Transverse colon (tissue), 4 donors: ENCODE measurements at places on chromosomes 16 and 17.
A peak's percentile ranks its signal among the peaks of the same experiment; 100 is the strongest.

GRCh38 chr16:14110728-14111251, 39.7 kb downstream of the MRTFB start:
- DNase-seq, result no peak

GRCh38 chr16:21565861-21566669, 33.3 kb upstream of the METTL9 start:
- DNase-seq, result peak; percentile 5

DNA sequence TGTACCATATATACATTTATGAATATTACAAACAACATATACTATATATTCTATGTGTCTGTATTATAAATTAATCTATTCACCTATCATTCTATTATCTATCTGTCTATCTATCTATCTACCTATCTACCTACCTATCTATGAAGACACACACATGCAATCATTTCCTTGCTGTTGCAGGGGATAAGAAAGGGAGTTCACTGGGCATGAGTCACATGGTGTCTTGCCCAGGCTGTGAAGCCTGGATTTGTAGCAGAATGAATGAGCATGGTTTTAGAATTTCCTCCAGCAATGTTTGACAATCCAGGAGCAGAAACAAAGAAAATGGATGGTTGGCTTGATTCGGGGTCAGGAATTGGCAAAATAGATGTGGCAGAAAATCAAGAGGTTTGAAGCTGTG, 23.2 kb upstream of the FAM20A start:
- DNase-seq, result no peak

GRCh38 chr16:71537643-71538042, 11.4 kb downstream of the CHST4 start:
- DNase-seq, result peak; percentile 55

- DNase-seq, result peak; percentile 45
These were observed 2.7 kb downstream of the CBX4 start for GRCh38 chr17:79836510-79836971.

DNA sequence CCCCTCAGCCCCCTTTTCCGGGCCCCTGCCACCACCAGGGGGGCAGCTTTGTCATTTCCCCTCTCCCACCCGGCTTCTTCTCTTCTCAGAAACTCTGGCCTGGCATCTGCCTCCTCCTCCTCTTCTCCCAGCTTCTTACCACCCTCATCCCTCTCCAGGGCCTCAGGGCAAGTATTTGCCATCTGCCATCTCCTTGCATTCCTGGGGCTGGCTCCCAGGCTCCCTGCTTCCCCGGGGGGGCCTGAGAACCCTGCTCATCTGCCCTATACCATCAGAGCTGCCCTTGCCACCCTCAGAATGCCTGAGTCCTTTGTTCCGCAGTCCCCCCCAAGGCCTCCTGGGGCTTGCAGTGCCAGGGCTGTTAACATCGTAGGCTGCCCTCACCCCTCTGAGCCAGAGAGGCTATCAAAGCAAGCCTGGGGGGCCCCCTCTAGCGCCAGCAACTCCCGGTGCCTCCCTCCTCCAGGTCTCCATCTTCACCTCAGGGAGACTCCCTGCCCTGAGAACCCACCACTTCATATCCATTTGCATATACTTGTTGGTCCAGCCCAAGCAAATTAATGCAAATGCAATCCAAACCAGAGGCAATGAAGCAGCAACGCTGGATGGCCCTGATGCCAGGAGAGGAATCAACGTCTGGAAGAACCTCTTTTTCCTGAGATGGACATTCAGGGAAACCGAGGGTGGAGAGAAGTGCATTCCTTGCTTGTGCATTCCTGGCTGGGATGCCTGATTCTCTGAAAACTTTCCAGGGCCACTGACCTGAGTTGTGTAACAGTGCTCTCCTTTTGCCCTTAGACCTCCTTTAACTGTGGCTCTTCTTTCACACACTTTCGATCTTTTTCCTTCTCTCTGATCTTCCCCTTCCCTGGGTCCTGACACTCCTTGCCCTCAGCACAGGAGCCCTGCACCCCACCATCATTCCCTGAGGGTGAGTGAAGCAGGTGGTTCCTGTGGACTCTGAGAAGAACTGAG, 20.7 kb upstream of the SP2 start:
- DNase-seq, result no peak

GRCh38 chr16:81318711-81319110, 3.9 kb downstream of the GAN start:
- no peak for DNase-seq

- DNase-seq, result no peak
These were observed 115.3 kb downstream of the SNX29 start for GRCh38 chr16:12091569-12092543.

DNA sequence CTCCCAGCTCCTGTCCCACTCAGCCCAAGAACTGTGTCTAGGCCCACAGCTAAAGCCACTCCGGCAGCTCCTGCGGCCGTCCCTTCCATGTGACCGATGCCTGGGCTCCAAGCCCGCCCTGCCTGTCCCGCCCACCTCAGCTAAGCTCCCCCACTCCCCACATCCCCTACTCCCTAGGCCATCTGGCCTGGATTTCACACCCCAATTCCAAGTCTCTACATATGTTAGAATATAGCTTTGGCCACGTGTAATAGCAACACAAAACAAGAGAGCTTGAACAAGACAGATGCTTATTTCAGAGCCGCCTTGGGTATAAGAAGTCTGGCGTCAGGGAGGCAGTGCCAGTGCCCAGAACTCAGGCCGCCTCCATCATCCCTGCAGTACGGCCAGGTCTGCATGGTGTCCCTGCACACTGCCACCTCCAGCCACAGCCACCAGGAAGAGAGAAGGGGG, 30.0 kb upstream of the USP22 start:
- no peak for DNase-seq

- DNase-seq, result no peak
These were observed 985 bp upstream of the TMEM107 start for GRCh38 chr17:8176998-8177731.

GRCh38 chr17:68567035-68567434, 34.1 kb downstream of the FAM20A start:
- no peak for DNase-seq

- DNase-seq, result no peak
These were observed 10.9 kb upstream of the PDP2 start for GRCh38 chr16:66869424-66869823.

DNA sequence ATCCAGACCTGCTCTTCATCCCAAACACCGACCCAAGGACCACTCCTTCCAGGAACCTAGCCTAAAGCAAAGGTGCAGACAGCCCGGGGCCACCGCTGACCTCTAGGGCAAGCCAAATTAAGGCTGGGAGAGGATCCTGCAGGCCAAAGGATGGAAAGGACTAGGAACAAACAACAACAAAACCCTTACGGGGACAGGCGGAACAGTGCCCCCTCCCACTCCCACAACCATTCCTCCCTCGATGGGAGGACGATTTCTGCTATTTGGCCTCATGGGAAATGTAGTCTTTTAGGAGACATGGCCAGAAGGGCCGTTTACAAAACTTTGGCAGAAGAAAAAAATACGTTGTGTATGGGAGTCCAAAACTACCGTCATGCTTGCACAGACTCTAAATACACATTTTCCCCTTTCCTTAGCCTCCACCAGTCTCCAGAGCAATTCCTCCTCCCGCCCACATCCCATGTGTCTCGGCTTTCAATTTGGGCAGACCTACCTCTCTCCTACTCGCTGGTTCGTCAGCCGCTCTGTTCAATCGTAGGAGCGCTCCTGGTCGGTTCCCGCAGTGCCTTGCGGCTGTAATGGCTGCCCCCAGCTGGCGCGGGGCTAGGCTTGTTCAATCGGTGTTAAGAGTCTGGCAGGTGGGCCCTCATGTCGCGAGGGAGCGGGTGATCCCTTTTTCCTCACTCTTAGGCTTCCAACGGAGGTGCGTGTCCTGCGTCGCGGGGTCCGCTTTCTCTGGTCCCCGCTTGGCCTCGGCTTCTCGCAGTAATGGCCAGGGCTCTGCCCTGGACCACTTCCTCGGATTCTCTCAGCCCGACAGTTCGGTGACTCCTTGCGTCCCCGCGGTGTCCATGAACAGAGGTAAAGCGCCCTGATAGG, at the start of gene ERAL1:
ERAL1 (plus strand) TSS at position 560 of the 879 bp plus-strand sequence; CDS start at position 579, 19 bp downstream.
- DNase-seq, result peak; percentile 87

DNA sequence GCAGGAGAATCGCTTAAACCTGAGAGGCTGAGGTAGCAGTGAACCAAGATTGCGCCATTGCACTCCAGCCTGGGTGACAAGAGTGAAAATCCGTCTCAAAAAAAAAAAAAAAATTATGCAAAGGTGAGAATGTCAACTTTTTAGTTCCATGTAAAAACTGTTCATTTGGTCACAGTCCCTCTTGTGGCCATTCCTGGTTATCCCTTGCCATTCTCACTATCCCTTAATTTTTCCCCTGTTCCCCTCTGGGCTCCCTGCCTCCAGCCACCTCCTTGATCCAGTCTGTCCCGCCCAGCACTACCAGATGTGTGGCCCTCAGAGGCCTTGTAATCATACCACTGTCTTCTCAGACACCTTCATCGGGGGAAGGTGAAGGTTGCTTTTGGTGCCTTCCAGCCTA, 23.4 kb downstream of the DCAF7 start:
- DNase-seq, result no peak

DNA sequence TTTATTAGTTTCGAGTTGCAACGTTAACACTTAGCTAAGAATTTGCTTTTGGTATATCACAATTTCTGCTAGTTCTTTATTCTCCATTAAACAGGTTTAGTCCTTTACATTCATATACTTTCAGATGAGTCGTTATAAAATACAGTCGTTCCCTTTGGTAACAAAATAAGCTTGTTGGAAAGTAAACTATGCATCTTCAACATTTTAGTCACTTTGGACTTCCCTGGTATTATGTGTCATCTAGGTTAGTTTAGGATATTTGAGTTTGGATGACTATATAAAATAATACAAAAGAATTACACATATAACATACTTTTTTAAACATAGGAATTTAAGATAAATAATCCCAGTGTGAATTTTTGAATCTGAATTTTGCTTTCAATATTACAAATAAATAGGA, 351.5 kb downstream of the BCAS3 start:
- DNase-seq, result no peak

GRCh38 chr16:30041841-30042240, 10.8 kb upstream of the TLCD3B start:
- DNase-seq, result no peak

GRCh38 chr17:66667491-66668030, 167.4 kb upstream of the CACNG5 start:
- no peak for DNase-seq

DNA sequence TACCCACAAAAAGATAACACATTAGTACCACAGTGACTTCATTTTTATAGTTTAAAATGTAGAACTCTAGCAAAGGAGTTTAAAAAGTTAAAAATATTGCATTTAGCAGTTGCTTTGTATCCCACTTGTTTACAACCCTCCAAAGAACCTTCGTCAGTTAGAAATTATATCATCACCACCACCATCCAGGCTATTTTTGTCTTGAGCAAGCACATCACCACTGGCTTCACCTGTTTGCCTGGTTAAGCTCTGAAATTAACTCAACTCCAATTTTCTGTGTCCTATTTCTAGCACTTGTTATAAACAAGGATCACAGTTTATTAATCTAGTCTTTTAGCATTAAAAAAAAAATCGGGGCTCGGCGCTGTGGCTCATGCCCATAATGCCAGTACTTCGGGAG, 6.1 kb downstream of the GLYR1 start:
- no peak for DNase-seq

DNA sequence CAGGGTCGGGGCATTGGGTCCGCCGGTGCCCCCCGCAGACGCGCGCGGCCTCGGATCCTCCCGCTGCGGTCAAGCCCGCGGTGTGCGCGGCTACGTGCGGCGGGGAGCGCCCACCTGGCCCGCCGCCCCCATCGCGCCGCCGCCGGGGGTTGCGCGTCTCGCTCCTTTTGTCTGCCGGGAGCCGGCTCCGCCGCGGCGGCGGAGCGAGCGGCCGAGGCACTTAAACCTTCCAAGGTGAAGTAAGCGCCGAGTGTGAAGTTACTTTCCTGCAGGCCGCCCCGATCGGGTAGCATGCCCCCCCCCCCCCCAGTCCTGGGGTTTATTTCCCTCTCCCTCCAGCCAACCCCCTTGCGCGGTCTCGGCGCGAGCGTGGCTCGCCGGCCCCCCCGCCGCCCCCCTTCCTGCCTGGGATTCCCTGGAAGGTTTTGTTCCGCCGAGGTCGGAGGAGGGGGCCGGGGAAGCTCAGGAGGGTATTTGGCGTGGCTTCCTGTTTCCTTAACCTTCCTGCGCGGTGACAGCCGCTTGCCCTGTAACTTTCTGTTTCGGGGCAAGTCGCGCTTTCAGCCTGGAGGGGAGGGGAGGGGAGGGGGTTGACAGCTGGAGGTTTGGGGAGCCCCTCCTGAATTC, 56.6 kb upstream of the GSE1 start:
- peak; percentile 72 for DNase-seq

DNA sequence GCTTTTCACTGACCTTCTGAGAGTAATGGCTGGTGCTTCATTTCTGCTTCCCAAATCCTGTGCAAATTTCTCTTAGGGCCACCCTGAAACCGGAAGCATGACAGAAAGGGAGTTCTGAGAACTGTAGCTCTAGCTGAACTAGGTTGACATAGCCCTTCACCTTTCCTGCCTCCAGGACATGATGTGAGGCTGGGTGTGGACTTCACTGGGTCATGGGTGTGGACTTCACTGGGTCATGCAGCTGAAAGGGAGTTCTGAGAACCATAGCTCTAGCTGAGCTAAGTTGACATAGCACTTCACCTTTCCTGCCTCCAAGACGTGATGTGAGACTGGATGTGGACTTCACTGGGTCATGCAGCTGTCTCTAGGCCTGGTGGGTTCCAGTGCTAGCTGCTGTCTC, 54.3 kb upstream of the NLRP1 start:
- no peak for DNase-seq

- no peak for DNase-seq
These were observed 58.1 kb upstream of the CBFA2T3 start for GRCh38 chr16:89034971-89035668.

DNA sequence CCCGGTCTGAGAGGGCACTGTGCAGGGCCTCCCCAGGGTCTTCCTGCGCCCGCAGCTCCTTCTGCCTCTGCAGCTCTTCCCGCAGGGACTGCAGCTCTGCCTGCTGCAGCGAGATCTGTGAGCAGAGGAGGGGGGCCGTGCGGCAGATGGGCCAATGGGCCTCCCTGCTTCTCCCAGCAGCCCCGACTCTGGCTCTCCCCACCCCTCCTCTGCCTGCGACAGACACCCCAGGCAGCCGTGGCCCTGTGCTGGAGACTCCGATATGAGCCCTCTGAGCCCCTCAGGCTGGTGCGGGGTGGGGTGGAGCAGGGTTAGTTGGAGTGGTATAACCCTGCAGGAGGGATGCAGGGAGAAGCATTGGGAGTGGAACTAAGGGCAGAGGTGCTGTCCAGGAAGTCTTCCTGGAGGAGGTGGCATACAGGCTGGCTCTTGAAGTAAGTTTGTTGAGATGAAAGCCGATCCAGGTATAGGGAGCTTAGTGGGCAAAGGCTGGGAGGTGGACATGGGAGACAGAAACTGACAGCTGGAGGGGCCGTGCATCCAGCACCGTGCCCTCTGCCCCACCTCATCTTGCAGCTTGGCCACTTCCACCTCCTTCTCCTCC, 5.0 kb downstream of the THOC6 start:
- DNase-seq, result no peak

DNA sequence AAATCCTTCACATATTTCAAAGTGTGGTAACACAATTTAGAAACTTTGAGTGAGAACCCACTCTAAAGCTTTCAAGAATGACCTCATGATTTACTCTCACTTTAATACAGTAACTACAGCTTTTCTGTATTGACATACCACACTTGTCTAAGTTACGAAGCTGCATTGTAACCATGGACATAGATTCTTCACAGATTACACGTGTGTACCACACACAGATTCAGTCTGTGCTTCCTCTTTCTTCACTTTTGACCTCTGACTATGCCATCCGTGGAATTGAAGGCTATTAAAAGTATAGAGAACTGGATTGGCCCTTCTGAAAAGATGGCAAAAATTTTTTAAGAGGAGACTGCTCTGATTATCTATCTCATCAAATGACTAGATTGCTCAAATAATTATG, 172.7 kb downstream of the TANC2 start:
- no peak for DNase-seq
